ENCODE measurements at places on chromosomes 6 and 20.

DNA sequence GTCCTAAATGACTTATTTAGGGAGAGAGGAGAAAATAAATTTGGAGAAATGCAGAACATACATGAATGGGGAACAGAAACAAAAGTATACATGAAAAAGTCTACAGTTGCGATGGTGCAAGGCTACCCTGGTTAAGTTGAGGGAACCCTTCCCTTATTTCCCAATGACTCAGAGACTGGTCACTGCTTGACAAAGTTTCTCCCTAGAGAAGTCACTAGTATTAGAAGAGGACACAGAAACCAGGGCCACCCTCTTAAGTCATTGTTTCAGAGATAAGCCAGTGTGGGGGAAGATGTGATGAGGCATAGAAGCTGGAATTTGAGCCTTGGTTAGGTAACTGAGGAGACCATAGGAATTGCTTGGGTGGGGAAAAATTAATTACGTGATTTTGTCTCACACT lies 24.4 kb upstream of the EDN1 start:
- no peak for DNase-seq

DNA sequence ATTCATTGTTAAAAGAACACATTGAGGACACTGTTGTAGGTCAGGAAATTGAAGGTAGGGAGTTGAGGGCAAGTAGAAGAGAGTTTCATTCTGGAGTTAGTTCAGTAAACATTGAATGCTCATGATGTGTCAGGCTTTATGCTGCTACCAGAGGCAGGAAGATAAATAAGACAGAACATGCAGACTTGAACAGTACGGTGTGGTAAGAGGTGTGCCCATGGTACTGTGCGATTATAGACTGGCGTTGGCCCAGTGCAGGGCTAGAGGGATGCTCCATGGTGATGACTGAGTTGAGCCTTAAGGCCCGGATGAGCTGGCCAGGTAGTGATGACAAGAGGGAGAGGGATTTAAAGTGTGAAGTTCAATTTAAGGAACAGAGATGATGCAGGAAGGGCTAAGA lies 50.8 kb downstream of the CARMIL1 start:
- no peak for DNase-seq

- DNase-seq = no peak
Measured at GRCh38 chr6:87154641-87154992, 748 bp upstream of the ZNF292 start.

GRCh38 chr6:4649728-4650127 lies 126.5 kb upstream of the CDYL start:
- DNase-seq = no peak

- DNase-seq = no peak
Measured at GRCh38 chr6:91358986-91359385, 772.1 kb upstream of the MAP3K7 start.

GRCh38 chr20:62104791-62105345 lies 17.4 kb upstream of the LSM14B start:
- no peak for DNase-seq

GRCh38 chr6:148907573-148907972 lies 160.7 kb downstream of the UST start:
- no peak for DNase-seq

GRCh38 chr6:145147981-145148749 lies 587.2 kb downstream of the EPM2A start:
- DNase-seq = peak; percentile 42

DNA sequence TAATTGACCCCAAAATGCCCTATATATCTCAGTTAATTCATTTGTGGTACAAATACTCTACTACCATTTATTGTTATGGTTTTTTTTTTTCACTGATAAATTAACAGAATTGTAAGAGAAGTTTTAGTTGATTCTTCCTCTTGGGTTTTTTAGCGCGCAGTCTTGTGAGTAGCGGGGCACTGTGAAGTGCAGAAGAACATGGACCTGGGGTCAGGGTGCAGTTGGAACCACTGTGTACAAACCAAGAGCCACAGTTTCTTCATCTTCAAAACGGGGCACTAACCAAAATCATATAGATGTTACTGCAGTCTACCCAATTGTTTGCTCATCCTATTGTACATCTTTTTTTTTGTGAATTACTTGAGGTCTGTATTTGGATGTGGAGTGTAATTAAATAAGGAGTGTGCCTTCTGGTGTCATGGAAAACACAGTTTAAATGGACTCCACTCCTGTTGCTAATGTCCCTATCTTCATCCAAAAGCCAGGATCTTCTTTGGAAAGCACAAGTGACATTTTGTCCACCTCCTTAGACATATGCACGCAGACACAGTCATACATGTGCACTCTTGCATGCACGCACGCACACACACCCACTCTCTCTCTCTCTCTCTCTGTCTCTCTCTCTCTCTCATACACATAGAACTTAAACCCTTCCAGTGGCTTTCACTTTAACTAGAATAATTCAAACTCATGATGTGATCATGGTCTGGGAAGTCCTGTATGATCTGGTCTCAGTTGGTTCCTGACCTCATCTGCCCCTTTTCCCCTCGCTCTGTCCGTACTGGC lies 51.5 kb downstream of the AFDN start:
- no peak for DNase-seq

- peak; percentile 33 for DNase-seq
Measured at GRCh38 chr6:95601133-95601532, 23.8 kb downstream of the MANEA start.

- DNase-seq = no peak
Measured at GRCh38 chr20:22453244-22454080, 130.9 kb downstream of the FOXA2 start.

- no peak for DNase-seq
Measured at GRCh38 chr6:14922706-14923460, 323.0 kb upstream of the JARID2 start.

- no peak for DNase-seq
Measured at GRCh38 chr20:60135276-60135675, 177.1 kb downstream of the CDH26 start.

DNA sequence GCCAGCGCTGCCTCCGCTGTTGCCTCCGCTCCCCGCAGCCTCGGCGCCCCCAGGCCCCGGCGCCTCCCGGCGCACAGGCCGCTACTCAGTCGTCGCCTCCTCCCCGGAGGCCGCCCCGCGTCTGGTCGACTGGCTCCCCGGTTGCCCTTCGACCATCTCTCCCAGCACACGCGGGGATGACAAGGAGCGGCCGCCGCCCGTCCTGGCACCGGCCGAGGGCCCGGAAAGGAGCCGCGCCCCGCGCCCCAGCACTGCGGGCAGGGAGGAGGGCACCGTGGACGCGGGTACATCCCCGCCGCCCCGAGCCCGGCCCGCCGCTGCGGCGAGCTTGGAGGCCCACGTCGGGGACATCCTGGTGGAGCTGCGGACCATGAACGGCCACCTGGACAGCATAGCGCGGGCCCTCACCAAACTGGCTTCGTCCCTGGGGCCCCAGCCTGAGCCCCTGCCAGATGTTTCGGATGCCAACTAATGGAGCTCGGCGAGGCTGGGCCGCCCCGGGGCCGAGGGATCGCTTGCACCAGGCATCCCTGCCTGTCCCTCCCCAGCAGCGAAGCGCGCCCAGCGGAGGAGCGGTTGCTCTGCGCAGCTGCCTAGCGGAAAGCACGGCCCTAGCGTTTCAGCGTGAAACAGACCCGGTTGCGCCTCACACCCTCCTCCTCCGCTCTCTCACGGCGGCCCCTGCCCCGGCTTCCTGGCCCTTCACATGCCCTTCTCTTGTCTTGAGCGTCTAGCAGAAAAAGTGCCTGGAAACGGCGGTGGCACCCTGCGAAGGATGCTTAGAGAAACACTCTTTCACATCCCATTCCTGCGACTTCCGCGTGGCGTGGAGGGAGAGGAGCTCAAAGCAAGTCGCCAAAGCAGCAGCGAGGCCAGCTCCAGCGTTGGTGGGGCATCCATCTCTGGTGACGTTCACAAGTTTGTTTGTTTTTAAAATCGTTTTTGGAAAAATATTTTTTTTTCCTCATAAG lies 285.8 kb upstream of the SUPT3H start:
- DNase-seq = no peak

- peak; percentile 1 for DNase-seq
Measured at GRCh38 chr6:145626857-145627256, 108.5 kb downstream of the EPM2A start.

DNA sequence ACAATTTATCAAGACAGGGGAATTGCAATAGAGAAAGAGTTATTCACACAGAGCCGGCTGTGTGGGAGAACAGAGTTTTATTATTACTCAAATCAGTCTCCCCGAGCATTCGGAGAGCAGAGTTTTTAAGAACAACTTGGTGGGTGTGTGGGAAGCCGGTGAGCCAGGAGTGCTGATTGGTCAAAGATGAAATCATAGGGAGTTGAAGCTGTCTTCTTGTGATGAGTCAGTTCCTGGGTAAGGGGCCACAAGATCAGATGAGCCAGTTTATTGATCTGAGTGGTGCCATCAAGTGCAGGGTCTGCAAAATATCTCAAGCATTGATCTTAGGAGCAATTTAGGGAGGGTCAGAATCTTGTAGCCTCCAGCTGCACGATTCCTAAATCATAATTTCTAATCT lies 50.0 kb upstream of the ECI2 start:
- DNase-seq = no peak

DNA sequence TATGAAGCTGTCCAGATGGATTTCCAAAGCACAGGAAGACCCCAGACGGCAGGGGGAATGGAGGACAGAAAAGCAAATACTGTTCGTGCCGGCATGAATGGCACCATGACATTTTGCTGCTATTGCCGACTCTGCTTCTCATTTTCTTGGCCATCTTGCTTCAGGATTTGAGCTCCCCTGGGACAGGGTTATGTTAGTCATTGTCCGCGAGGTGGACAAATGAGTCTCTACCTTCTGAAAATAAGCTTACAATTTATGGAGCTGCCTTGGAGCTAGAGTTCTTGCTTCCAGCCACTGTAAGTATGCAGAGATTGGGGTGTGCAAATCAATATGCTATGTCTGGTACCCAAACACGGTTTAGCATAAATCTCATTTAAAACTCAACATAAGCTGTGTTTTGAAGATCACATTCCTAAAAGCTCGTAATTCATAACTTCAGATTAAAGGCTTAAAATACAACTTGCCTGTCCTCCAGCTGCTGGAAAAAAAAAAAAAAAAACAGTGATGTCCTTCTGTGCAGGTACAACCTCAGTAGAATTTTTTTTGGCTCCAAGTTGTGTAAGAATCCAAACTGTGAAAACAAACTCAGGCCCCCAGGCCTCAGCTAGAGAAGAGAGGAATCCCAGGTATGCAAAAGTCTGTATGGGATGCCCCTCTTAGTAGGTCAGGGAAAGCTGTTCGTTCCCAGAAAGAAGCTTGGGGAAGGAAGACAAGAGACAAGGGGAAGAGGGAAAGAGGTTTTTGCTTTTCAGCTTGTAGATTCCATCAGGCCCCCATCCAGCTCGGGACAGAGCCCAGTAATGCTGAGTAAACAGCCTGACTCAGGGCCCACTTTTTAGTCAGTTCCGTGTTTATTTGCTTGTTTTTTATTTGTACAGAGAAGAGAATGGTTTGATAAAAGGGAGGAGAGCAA lies 184.2 kb upstream of the FOXA2 start:
- DNase-seq = no peak

GRCh38 chr6:15897063-15897876 lies 231.6 kb upstream of the MYLIP start:
- DNase-seq = no peak

DNA sequence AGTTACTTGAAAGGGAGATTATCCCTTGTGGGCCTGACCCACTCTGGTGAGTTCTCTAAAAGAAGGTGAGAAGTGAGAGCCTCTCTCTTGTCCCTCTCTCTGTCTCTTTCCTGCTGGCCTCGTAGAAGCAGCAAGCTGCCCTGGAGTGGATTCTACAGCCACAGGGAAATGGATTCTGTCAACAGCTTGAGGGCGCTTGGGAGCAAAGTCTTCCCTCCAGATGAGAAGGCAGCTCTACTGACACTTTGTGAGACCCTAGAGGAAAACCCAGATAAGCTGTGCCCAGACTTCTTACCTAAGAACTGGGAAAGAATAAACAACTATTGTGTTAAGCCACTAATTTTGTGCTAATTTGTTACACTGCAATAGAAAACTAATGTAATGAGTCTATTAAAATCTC lies 39.9 kb downstream of the ANKRD60 start:
- no peak for DNase-seq

- no peak for DNase-seq
Measured at GRCh38 chr6:36149476-36149875, 19.2 kb downstream of the MAPK13 start.

DNA sequence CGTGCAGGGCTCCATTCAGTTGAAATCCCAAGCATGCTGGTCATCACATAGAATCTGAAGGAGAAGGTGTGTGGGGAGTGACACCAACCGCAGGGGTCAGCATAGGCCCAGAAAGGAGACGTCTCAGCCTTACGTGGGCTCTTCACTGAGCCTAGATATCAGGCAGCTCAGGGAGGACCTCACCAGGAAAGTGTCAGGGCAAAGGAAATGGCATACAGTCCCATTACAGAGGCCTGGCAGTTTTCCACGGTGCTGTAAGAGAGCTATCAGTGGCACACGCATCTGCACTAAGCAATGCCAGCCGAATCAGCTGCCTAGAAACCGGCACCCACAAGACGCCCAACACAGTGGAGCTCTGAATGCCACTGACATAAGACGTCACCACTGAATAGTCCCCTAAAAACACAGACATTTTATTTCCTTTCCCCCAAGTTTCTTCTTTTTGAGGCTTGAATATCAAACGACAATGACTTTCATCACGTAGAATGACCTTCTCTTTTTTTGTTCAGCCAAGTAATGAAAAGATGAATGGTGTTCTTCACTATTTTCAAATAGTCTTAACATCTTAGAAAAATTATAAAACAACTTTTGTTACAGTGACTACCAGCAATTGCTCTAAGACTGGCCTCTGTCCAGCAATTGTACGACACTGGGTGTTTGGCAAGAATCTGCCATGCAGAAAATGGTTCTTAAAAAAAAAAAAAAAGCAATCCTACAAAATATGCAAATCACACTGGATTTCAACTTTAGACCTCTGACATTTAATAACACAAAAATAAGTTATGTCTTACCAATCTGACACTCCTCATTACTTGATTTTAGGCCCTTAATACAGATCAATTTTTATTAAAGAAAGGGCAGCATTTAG lies 88.9 kb upstream of the FOXQ1 start:
- DNase-seq = no peak

GRCh38 chr20:22836877-22837276 lies 198.2 kb upstream of the SSTR4 start:
- no peak for DNase-seq

GRCh38 chr6:163782436-163783003 lies 368.0 kb downstream of the QKI start:
- DNase-seq = no peak

GRCh38 chr20:3674995-3675900 lies 6.6 kb downstream of the ADAM33 start:
- DNase-seq = no peak

- DNase-seq = no peak
Measured at GRCh38 chr6:28215425-28215824, 9.7 kb upstream of the ZSCAN9 start.

- no peak for DNase-seq
Measured at GRCh38 chr6:75167851-75168250, 38.0 kb downstream of the COL12A1 start.

DNA sequence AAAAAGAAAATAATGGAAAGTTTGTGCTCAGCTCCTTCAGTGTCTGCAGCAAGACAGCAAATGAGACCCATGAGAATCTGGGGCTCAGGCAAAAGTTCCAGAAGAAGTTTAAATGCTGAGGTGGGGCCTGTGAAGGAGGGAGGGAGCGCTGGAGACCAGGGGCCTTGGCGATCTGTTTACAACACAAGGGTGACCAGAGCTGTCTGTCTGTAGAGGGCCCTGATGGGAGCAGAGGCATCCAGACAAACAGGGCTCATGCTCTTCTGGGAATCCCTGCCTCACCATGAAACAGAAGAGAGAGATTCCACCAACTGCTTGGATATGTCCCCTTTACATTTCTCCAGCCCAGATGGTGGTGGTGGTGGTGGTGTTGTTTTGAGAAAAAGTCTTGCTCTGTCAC lies 79.3 kb upstream of the SHLD1 start:
- DNase-seq = no peak

- DNase-seq = no peak
Measured at GRCh38 chr6:32665661-32666060, 796 bp downstream of the HLA-DQB1 start.

Measured in HFF-Myc (cell line).